ENCODE measurements at places on chromosomes 6 and 20. TPM values are rescaled to one million over a fixed set of nuclear protein-coding genes. Genes with fewer than 3 reads are reported as not detected.

TMEM200A gene
- 28.3 TPM for polyA plus RNA-seq

OPRL1 gene
- 1.1 TPM for polyA plus RNA-seq

CRISP3 gene
- polyA plus RNA-seq: 0.55 TPM

PYGB gene
- 43.9 TPM for polyA plus RNA-seq

NKAIN2 gene
- 22.2 TPM for polyA plus RNA-seq

COX7A2 gene
- 291 TPM for polyA plus RNA-seq

PGC gene
- polyA plus RNA-seq: not detected

CRISP2 gene
- 0.15 TPM for polyA plus RNA-seq

PRICKLE4 gene
- 5.4 TPM for polyA plus RNA-seq

ATXN1 gene
- polyA plus RNA-seq: 17.5 TPM

PPP1R14C gene
- polyA plus RNA-seq: 23.3 TPM

IL17F gene
- polyA plus RNA-seq: 0.28 TPM

WFDC11 gene
- polyA plus RNA-seq: not detected

ZNF391 gene
- 10.2 TPM for polyA plus RNA-seq

BCAS1 gene
- polyA plus RNA-seq: 3.3 TPM

ACSS2 gene
- polyA plus RNA-seq: 40.0 TPM

ZBTB46 gene
- 14.5 TPM for polyA plus RNA-seq

ENPP3 gene
- polyA plus RNA-seq: 7.9 TPM

PHF10 gene
- polyA plus RNA-seq: 111 TPM

PLAGL1 gene
- 73.1 TPM for polyA plus RNA-seq

BMP2 gene
- 19.5 TPM for polyA plus RNA-seq

BTBD3 gene
- polyA plus RNA-seq: 69.8 TPM

RNF182 gene
- 3.2 TPM for polyA plus RNA-seq

SPATS1 gene
- polyA plus RNA-seq: not detected

FERMT1 gene
- 3.6 TPM for polyA plus RNA-seq

SLC22A23 gene
- polyA plus RNA-seq: 8.8 TPM

LAMA2 gene
- 48.2 TPM for polyA plus RNA-seq

OR2B6 gene
- 0.14 TPM for polyA plus RNA-seq

FOXA2 gene
- not detected for polyA plus RNA-seq

SMIM29 gene
- 12.4 TPM for polyA plus RNA-seq

SRMS gene
- 0.08 TPM for polyA plus RNA-seq

FOXC1 gene
- polyA plus RNA-seq: 82.5 TPM

KCNQ5 gene
- polyA plus RNA-seq: 0.37 TPM

HLA-DOA gene
- 5.2 TPM for polyA plus RNA-seq

All from right renal cortex interstitium (tissue), 3 donors.